ENCODE measurements at places on chromosomes 2 and 18.

DNA sequence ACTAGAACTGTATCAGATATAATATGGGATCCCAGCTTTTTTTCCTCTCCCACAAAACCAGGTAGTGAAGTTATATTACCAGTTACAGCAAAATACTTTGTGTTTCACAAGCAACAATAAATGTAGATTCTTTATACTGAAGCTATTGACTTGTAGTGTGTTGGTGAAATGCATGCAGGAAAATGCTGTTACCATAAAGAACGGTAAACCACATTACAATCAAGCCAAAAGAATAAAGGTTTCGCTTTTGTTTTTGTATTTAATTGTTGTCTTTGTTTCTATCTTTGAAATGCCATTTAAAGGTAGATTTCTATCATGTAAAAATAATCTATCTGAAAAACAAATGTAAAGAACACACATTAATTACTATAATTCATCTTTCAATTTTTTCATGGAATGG lies 77.7 kb upstream of the CSRNP3 start:
- DNase-seq: no peak

GRCh38 chr2:234429265-234429664 lies 67.6 kb downstream of the ARL4C start:
- DNase-seq: no peak

GRCh38 chr2:188102881-188103280 lies 188.8 kb upstream of the GULP1 start:
- DNase-seq: no peak

DNA sequence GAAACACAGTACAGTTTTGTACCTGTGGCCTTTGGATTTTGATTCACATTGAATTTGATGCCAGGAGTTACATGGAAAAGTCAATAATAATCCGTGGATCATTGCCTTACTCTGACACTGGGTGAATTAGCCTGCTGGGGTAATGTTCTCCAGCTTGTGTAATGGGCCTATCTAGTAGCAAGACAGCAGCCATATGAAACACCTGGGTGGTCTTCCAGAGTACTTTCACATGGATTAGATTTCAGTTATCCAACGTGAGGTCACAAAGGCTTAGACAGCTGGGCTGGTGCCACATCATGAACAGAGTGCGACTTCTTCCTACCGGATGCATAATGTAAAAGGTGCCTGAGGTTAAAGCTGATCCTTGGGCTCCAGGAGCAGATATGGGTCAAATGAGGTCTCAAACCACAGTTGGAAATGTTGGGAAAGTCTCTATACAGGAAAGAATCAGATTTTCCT lies 486.8 kb downstream of the PARD3B start:
- no peak for DNase-seq

DNA sequence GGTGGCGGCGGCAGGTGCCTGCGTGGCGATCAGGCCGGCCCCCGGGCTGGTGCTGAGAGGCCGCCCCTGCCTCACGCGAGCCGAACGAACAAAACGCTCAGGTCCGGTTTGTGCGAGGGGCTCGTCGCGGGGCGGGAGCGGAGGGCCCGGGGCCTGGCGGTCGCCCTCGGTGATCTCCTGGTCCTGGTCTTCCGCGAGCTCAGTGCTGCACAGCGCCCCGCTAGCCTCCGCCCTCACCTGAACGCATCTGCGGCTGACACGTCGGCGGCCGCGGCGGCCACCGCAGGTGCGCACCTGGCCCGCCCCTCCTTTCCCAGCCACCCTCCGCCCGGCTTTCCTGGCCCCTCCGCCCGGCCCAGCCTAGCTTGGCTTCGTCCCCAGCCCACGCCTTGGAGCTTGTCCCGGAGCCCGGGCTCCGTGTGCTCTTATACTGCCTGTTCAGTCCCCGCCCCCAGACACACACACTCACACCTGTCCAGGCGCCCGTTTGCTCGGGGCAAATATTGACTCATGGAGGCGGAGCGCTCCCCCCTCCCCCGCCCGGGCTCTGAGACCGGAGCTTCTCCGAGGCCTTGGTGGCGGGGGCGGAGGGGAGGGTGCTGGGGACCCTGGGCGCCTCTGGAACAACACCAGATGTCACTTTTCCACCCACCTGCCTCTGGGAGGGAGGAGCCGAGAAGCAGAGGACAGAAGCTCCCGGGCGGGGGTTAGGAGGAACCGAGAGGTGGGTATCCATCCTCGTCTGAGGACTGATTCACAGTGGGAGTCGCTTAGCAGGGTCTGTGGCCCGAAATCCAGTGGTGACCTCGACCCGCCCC lies 8.6 kb upstream of the CRYBA2 start:
- no peak for DNase-seq

GRCh38 chr2:929011-929735 lies 21.5 kb upstream of the SNTG2 start:
- no peak for DNase-seq

DNA sequence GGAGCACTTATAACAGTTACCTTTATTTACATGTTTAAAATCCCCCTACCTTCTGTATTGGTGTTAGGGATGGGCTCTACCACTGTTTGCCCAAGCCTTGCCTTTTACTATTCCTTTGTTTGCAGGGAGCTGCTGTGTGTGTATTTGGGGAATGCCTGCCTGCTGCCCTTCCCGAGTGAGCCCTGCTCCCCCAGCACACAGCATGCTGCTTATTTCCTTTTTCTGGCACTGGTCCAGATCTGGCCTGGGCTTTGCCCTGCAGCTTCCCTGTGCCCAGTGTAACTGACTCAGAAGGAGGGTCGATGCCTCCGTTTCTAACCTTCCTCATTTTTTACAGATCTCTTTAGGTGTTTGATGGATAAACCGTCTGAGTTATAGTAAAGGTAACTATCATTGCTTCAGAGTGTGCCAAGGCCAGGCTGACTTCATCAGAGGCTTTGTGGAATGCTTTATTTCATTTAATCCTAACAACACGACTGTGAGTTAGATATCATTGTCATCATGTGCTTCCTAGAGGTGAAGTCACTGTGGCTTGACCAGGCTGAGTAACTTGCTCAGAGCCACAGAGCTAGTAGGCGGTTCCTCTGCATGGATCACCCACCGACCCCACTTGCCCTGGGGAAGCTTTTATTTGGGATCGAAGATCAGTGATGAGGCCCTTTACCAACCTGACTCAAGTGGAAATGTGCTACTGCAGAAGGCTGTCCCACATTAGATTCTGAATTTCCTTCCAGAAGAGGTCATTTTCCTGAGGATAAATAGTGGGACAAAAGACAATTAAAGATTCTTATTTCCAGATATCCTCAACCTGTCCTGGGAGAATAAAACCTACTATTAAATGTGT lies 238.8 kb downstream of the ZNF407 start:
- DNase-seq: no peak

- no peak for DNase-seq
Observed at GRCh38 chr18:11572201-11572600, 37.2 kb upstream of the SLC35G4 start.

DNA sequence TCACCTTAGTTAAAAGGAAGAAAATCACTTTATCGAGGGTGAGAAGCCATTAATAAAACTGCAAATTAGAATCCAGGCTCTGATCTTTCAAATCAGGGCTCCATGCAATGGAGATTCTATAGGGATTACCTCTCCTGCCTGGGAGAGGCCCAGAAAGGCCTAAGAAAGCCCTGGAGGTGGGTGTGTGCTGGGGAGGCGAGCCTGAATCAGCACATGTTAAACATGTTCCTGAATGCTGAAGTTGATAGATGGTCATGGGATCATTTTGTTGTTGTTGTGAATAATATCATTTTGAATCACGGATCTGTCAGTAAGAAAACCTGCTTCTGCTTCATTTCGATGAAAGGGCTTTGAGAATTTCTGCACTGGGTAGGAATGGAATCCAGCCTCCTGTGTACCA lies 254.3 kb downstream of the ACKR3 start:
- DNase-seq: no peak

DNA sequence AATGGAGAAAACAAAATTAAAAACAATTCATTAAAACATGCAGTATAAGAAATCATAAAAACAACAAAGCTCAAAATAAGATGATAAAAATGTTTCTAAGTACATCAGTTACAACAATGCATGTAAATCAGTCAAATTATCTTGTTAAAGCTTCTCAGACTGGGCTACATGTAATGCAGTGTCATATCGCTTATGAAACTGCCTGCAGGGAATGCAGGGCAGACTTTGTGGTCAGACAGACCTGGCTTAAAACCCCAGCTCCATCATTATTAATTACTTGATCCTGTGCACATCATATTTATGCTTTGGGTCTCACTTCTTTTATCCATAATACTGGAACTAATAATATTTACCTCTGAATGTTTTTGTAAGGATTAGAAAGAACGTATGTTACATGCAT lies 74.6 kb downstream of the PID1 start:
- no peak for DNase-seq

DNA sequence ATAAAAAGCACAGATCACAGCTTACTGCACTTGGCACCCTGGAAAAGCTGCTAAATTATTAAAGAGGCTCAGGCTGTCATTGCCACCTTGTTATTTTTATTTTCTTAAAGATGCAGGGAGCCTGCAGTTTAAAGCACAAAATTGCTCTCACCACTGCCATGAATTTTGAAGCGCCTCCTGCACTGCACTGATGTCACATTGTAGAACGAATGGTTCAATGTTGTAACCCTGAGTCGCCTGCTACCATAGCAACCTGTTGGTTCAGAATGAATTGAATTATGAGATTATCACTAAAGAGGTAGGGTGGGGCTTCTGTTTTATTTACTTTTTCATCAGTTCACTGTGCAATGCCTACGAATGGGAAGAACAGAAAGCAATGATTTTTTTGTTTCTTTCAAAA lies 16.5 kb downstream of the SCG2 start:
- DNase-seq: no peak

- no peak for DNase-seq
Observed at GRCh38 chr2:240053173-240054155, at the start of gene OR6B3. Gene OR6B3 (minus strand): TSS chr2:240053521.

GRCh38 chr2:58207189-58207588 lies 33.9 kb downstream of the FANCL start:
- DNase-seq: no peak

- DNase-seq: no peak
Observed at GRCh38 chr2:192128655-192129054, 66.1 kb downstream of the TMEFF2 start.

DNA sequence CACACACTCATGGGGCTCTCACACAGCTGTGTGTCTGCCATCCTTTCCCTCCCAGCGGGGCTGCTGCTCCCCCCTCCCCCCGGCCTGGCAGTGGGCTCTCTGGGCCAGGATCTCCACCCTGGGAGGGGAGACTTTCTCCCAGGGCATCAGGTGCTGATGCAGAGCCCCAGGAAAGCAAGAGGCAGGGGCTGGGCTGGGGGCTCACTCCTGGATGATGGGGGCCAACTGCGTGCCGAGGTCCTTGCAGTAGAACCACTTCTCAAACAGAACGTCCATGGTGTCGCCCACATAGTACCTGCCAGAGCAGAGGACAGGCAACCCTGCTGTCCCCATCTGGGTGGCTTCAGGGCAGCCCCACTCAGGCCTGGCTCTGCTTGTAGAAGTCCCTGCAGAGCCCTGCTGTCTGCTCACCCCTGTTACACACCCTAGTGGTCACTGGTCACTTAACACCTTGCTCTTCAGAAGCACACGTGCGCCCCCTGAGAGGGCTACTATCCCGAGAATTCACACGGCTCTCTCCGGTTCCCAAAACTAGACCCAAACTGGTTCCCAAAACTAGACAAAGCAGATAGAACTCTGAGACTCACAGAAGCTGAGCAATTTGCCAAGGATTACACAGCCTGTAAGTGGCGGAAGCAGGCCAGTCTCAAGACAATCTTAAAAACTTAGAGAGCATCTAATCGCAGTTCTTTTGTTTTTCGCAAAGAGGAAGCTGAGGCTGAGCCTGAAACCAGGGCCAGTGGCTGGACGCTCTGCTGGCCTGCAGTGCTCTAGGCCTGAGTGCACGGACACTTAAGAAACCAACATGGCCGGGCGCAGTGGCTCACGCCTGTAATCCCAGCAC lies 6.6 kb upstream of the OXER1 start:
- no peak for DNase-seq

DNA sequence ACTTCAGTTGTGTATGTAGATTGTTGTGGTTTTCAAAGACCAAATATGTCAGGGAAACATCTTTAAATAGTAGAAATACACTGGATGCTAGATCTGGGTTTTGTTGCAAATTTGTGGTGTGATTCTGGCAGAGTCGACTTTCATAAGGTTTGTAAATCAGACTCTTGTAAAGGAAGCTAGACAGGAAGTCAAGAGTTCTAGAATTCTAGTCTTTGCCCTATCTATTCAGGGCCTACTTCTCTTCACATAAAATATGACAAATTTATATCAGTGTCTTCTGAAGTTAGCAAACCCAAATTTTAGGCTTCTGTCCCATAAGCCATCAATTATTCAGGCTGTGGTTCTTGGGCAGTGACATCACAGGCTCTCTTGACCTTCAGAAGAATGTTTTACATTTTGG lies 1579.2 kb upstream of the PIK3C3 start:
- no peak for DNase-seq

DNA sequence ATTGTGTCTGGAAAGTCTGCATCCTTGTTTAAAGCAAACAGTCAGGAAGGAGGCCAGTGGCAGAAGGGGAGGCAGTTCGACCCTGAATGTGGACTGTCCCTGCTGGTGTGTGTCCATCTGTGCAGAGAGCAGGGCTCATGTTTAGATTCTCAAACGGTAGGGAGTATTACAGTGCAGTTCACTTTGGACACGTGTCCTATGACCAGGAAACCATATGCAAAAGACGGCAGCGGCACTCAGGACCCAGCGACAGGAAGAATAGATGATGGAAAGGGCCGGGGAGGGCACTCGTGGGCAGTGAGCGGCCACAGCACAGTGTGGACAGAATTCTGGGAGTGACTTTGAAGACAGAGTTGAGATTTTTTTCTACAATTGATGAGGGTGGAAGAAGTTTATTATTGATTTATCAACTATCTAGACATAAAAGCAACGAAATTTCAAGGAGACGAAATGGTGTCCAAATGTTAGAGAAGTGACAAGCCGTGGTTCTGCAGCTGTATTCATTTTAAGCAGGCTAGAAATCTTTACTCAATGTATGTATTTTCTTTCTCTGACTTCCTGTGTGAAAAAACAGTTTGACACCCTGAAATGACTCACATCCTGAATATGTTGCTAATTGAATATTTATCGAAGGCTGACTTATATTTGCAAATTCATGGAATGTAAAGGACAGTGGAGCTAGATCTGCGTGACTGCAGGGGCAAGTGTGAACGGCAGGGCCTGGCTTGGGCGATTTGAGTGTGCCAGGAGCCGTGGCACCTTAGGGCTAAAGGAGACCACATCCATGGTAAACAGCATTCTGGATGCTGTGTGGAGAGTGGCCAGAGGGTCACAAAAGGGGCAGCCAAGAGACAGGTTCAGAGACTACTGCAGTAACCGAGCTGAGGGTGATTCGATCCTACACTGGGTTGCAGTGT lies 214.2 kb downstream of the PTGR3 start:
- no peak for DNase-seq

GRCh38 chr2:28802975-28803429 lies 7.6 kb upstream of the SPDYA start:
- no peak for DNase-seq
